ENCODE measurements at places on chromosomes 12 and 14. TPM values are rescaled to one million over a fixed set of nuclear protein-coding genes. Genes with fewer than 3 reads are reported as not detected.
A peak's percentile ranks its signal among the peaks of the same experiment; 100 is the strongest.

The GPR137C gene
- 0.22 TPM for total RNA-seq

- no peak for DNase-seq
Observed at GRCh38 chr14:43479596-43480195, 1027.4 kb downstream of the FSCB start.

The ITGB7 gene
- total RNA-seq = 159 TPM

GRCh38 chr12:129534966-129535750 is 368.7 kb downstream of the TMEM132D start:
- no peak for DNase-seq

- no peak for DNase-seq
Observed at GRCh38 chr14:96459851-96460250, 42.3 kb upstream of the PAPOLA start.

The SERPINA12 gene
- not detected for total RNA-seq

- peak; percentile 97 for DNase-seq
Observed at GRCh38 chr14:21913759-21914158, 240.1 kb upstream of the OR4E1 start.

The TBX3 gene
- not detected for total RNA-seq

- DNase-seq = no peak
Observed at GRCh38 chr12:113114447-113115178, 20.9 kb downstream of the RASAL1 start.

The ESR2 gene
- 101 TPM for total RNA-seq

The NKX2-1 gene
- total RNA-seq = not detected

The AJUBA gene
- total RNA-seq = not detected

GRCh38 chr12:129614221-129614885 is 289.5 kb downstream of the TMEM132D start:
- DNase-seq = no peak

- DNase-seq = no peak
Observed at GRCh38 chr14:70585231-70585630, 15.2 kb downstream of the MED6 start.

- DNase-seq = no peak
Observed at GRCh38 chr14:85079842-85080730, 449.9 kb upstream of the FLRT2 start.

DNA sequence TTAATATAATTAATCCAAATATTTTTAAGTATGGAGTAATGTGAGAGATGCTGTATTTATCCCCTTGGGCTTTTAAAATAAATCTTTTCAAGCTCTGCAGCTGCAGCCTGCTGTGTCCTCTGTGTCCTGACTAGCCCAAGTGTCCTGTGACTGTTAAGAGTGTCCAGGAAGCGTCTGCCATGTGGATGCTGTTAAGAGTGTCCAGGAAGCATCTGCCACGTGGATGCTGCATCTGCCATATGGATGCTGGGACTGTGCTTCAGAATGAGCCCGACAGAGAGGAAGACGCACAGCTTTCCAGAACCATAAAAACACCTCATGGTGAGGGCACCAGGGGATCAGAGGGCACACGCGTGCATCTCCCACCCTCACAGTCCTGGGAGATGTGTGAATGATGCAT is 307.2 kb downstream of the ADGRD1 start:
- DNase-seq = no peak

DNA sequence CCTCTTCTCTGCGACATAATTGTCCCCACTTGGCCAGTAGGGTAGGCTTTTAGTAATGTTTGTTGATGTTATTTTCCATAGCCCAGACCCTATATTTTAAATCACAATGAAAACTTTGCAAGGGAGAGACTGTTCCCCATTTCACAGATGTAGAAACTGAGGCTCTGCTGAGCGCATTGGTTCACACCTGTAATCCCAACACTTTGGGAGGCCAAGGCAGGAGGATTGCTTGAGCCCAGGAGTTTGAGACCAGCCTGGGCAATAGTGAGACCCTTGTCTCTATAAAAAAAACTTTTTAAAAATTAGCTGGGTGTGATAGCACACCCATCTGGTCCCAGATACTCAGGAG is 114.8 kb downstream of the DIP2B start:
- DNase-seq = no peak

The SIX6 gene
- total RNA-seq = not detected

GRCh38 chr14:26304056-26304455 is 293.8 kb downstream of the NOVA1 start:
- no peak for DNase-seq

DNA sequence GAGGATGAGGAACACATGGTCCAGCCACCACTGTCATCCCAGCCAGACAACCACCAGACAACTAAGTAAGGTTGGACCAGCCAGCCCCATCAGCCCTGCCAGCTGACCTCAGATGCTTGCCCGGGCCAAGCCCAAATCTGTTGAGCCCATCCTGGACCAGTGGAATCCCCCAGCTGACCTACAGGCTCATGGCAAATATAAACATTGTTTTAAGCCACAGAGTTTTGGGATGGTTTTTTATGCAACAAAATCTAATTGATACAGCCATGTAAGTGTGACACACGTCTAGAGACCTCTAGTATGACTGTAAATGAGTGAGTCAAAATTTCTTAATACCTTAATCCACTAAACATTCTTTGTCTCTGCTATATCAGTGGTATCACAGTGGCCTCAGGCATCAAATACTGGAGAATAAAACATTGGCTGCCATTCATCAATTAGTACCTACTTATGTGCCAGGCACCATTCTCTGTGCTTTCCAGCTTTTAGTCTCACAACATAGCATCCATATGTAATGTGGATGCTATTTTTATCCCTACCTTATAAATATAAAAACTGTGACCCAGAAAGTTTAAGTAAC is 24.2 kb upstream of the NT5DC3 start:
- no peak for DNase-seq

The CLECL1 gene
- total RNA-seq = 5.6 TPM

DNA sequence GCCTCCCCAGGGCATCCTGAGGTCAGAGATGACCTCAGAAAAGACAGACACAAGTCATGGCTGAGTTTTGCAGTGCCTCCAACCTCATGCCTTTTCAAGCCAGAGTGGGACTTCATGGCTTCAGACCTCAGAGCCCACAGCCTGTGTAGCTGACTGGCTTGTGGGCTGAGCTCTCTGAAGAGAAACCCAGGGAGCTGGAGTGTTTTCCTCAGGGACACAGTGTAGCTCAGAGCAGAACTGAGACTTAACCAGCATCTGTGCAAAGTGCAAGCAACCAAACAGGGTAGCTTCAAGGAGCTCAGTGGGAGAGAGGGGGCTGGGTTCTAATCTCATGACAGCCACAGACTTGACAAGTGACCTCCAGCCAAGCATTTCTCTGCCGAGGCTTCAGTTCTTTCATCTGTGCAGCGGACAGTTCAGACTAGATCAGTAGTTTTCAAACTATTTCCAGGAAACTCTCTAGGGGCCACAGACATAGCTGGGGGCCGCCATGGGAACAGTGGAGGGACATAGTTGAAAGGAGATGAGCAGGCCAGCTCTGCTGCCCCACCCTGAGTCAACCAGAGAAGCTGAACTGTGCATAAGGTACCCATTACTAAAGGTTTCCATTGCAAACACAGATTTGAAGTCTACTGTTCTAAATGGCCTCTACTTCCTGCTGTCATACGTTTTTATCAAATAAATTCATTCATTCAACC is 80.0 kb downstream of the LGMN start:
- peak; percentile 66 for DNase-seq

DNA sequence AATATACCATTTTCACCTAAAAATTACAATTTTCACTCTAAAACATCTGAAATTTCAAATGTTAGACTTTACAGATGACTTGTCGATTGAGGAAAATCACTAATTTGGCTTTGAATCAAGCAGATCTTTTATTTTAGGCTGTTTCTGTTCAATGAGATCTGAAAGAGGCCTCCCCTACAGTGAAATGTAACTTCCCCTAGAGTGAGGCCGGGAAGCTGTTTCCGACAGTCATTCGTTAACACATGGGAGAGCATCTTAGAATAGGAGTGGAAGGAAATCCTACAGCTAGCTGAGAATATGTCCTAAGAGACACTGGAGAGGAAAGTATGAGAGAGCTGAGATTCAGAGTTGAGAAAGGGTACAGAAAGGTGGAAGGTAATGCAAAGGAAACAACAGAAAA is 5.7 kb upstream of the C14orf93 start:
- DNase-seq = no peak

- no peak for DNase-seq
Observed at GRCh38 chr14:100056431-100056830, 8.8 kb upstream of the EVL start.

The TEAD4 gene
- total RNA-seq = not detected

- peak; percentile 90 for DNase-seq
Observed at GRCh38 chr14:69107407-69108003, 45.4 kb downstream of the DCAF5 start.

GRCh38 chr14:93045211-93045674 is 70.5 kb downstream of the ITPK1 start:
- DNase-seq = no peak

- DNase-seq = no peak
Observed at GRCh38 chr12:109192358-109192757, 76.0 kb downstream of the ACACB start.

The KRT80 gene
- total RNA-seq = not detected

The A2M gene
- not detected for total RNA-seq

GRCh38 chr12:54075409-54075808 is 21.8 kb downstream of the HOXC4 start:
- no peak for DNase-seq

The LRRC9 gene
- total RNA-seq = not detected

Measured in Karpas-422 (cell line).